ENCODE measurements at places on chromosomes 2 and 18. TPM values are rescaled to one million over a fixed set of nuclear protein-coding genes. Genes with fewer than 3 reads are reported as not detected.
A peak's percentile ranks its signal among the peaks of the same experiment; 100 is the strongest.

The PLEKHA3 gene
- 15.7 TPM for total RNA-seq

GRCh38 chr2:151891566-151892194 is 63.5 kb upstream of the ARL5A start:
- no peaks in the 10 kb centered on the region for H3K4me1 ChIP-seq
- no peak overlapping the region for H3K27ac ChIP-seq
- H3K36me3 ChIP-seq = no peaks in the 10 kb centered on the region
- no peaks in the 10 kb centered on the region for H3K27me3 ChIP-seq

DNA sequence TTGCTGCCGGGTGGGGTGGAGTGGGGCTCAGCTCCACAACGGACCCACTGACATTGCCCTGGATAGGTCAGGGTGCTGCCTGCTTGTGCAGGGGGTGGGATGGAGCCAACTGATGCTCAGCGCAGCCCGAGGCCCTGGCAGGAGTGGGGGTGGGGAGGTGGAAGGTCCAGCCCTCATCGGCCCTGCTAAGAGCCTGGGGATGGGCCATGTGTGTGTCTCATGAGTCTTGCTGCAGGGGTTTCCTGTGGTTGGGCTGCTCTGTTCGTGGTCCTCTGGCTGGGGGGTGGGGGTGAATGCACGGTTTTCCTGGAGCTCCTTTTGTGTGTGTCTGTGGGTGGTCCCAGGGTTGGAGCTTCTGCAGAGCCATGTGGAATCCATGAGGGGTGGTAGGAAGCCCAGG is 39.4 kb upstream of the GALR1 start:
- H3K27me3 ChIP-seq = no peaks in the 10 kb centered on the region
- H3K36me3 ChIP-seq = no peaks in the 10 kb centered on the region
- H3K27ac ChIP-seq = no peak overlapping the region
- DNase-seq = no peak

- H3K27me3 ChIP-seq = no peaks in the 10 kb centered on the region
- DNase-seq = peak; percentile 20
- no peak overlapping the region for H3K4me3 ChIP-seq
- H3K4me1 ChIP-seq = no peaks in the 10 kb centered on the region
Measured at GRCh38 chr2:240790370-240791220, 29.4 kb downstream of the KIF1A start.

GRCh38 chr2:69242651-69243051 is 144.4 kb downstream of the GFPT1 start:
- DNase-seq = no peak
- H3K4me1 ChIP-seq = no peaks in the 10 kb centered on the region
- no peak overlapping the region for H3K4me3 ChIP-seq
- no peaks in the 10 kb centered on the region for H3K27me3 ChIP-seq

- no peaks in the 10 kb centered on the region for H3K4me1 ChIP-seq
- H3K4me3 ChIP-seq = no peak overlapping the region
- H3K36me3 ChIP-seq = no peaks in the 10 kb centered on the region
- no peak for DNase-seq
- no peak overlapping the region for H3K27ac ChIP-seq
- H3K27me3 ChIP-seq = no peaks in the 10 kb centered on the region
Measured at GRCh38 chr2:48851161-48851560, 95.6 kb upstream of the LHCGR start.
